Activated CD4-positive, alpha-beta T cell treated with anti-CD3 and anti-CD28 coated beads, Interleukin-2, amount 10 ng/mL, durations not matched to agents 7 days and 5 days (primary cell): ENCODE measurements at places on chromosomes 12 and 14.
A peak's percentile ranks its signal among the peaks of the same experiment; 100 is the strongest.

- no peak for DNase-seq
Observed at GRCh38 chr14:76289276-76289675, 86.7 kb upstream of the ESRRB start.

GRCh38 chr14:40252817-40253447 lies 820.7 kb upstream of the FBXO33 start:
- no peak for DNase-seq

DNA sequence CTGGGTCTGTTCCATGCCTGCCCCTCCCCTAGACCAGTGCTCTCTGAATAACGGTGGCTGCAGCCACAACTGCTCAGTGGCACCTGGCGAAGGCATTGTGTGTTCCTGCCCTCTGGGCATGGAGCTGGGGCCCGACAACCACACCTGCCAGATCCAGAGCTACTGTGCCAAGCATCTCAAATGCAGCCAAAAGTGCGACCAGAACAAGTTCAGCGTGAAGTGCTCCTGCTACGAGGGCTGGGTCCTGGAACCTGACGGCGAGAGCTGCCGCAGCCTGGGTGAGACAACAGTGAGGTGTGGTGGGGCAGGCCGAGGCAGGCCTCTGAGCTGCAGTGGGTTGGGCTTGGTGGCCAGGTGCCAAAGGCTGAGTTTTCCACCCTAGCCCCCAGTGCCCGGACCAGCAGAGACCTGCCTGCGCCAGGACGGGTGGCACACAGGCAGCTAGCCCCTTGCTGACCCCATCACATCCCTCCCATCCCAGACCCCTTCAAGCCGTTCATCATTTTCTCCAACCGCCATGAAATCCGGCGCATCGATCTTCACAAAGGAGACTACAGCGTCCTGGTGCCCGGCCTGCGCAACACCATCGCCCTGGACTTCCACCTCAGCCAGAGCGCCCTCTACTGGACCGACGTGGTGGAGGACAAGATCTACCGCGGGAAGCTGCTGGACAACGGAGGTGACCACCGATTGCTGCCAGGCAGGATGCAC lies 28.2 kb upstream of the LRP1-AS start:
- peak; percentile 45 for DNase-seq

GRCh38 chr14:67441256-67441655 lies 29.3 kb upstream of the PLEK2 start:
- no peak for DNase-seq

- no peak for DNase-seq
Observed at GRCh38 chr12:96054244-96054610, 18.8 kb upstream of the LTA4H start.

DNA sequence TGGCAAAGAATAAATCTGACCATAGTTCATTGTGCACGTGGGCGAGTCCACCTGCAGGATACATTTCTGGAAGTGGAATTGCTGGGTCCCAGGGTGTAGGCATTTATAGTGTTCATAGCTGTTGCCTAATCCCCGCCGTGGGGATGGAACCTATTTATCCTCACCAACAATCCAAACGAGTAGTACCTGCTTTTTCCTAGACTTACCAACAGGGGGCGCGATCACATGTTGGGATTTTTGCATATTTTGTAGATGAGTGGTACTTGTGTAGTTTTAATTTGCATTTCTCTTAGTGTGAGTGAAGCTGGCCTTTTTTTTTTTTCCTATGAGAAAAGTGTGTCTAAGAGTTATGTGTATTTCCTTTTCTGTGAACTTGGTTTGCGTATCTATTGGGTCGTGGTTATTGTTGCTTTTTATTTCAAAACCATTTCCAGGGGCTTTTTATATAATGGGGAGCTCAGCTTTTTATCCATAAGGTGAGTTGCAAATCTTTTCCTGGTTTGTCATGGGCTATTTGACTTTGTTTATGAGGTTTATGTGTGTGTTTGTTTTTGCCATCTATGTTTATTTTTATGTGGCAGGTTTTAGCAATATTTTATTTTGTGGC lies 67.2 kb downstream of the CCDC92 start:
- peak; percentile 77 for DNase-seq

DNA sequence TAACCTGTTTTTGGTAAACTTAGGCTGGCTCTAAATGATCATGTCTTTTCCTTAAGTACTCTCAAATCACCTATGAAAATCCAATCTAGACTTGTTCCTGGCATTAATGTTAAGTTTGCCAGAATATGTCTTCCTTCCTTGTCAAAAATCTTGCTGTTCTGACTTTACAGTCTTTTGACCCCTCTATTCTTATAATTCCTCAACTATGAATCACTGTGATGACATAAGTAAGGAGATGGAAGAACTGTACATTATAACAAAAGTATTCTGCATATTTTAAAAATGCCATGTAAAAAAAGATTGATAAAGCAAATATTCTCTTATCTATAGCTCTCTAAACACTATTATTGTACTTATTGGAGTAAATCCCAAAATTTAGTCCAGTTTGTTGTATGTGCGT lies 51.4 kb upstream of the BAZ1A start:
- no peak for DNase-seq

DNA sequence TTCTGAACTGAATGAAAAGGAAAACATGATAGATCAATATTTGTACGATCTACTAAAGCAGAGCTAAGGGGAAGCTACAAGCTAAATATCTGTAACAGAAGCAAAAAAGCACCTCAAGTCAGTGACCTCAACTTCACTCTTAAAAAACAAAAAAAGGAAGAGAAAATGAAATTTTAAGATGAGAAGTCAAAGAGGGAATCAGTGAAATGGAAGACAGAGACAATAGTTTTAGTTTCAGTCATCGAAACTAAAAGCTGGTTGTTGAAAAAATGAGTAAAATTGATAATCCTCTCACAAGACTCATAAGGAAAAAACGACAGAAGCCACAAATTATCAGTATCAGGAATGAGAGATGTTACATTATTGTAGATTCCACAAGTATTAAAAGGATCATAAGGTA lies 11.9 kb upstream of the SLC2A13 start:
- DNase-seq: no peak
